ENCODE measurements at places on chromosomes 5 and 9.

GRCh38 chr5:42676362-42676761 lies 80.3 kb upstream of the CCDC152 start:
- no peak for DNase-seq

GRCh38 chr9:77750981-77751340 lies 102.8 kb upstream of the GNA14 start:
- DNase-seq = no peak

DNA sequence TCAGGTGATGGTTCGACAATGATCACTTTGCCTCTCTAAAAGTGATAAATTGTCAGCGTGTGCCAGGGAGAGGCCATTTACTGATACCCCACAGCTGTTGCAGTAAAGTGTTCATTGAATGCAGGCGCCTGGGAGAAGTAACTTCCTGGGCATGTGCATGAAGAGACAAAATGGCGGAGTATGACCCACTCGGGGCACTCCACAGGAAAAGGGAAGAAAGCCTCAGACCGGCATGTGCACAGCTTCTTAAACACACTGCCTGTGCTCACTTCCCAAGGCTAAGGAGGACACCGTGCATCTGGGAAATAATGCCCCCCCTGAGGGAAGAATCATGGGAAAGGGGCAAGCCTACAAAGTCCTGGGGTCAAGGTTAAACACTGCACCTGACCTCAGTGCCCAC lies 329.5 kb downstream of the ICE1 start:
- no peak for DNase-seq

DNA sequence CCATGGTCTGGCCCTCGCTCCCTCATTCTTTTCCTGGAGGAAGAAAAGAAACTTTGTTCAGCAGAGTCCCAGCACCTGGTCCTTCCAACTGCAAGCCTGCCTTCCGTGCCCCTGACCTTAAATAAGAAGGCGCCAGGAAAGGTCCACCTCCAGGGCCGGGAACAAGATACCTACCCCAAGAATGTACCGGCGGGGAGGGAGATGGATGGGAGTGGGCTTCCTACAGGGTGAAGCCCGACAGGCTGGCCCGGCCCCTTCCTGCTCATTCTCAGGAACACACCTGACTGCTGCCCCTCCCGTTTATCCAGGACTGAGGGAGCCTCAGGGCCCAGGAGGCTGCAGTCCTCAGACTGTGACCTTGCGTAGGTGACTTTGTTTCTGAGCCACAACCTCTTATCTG lies 27.3 kb upstream of the GFPT2 start:
- no peak for DNase-seq

DNA sequence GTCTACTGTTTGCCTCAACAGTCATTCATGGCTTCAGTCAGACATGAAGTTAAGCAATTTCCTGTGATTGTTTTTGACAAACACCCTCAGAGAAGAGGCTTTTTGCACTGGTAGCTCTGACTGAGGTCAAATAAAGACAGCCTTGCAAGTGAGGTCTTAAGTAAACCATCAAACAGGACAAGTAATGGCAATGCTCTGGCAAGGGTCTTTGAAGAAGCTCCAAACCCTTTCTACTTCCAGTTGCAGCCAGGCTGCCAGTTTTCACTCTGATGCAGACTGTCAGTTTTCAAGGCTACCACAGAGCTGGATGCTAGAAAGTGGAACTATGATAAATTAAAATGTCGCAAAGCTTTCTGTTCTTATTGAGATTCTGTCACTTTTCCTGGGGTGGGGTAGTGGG lies 421.5 kb upstream of the PTGER4 start:
- DNase-seq = peak; percentile 8

- DNase-seq = no peak
Measured at GRCh38 chr5:1463326-1464095, 18.3 kb upstream of the SLC6A3 start.

GRCh38 chr5:56247592-56247991 lies 14.5 kb upstream of the ANKRD55 start:
- DNase-seq = no peak

GRCh38 chr5:96084874-96085506 lies 123.3 kb upstream of the ELL2 start:
- DNase-seq = no peak

GRCh38 chr5:148486456-148486855 lies 102.7 kb downstream of the FBXO38 start:
- no peak for DNase-seq

DNA sequence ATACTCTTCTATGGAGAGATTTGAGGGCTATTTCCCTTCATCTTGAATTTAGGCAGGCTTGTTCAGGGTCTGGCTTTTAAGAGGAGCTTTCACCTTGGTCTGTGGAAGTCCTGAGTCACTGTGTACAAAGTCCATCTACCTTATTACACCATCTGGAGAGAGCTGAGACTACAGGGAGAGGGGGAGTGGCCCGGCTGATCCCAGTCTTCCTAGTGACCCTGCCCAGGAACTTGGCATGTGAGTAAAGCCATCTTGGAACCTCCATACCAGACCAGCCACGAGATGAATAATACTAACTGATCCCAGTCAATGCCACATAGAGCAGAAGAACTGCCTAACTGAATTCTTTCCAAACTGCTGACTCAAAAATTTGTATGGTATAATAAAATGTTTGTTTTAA lies 8.4 kb upstream of the IL6ST start:
- DNase-seq = no peak

DNA sequence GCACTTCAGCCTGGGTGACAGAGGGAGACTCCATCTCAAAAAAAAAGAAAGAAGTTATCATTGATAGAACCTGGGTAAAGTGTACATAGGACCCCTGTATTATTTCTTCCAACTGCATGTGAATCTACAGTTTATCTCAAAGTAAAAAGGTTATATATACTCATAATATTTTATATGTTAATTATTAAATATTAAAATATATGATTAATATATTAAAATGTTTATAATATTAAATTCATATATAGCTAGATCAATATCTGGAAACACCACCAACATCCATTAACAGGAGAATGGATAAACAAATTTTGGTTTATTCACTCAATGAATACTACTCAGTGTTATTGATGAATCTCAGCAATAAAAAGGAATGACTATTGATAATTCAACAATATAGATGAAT lies 19.7 kb downstream of the C5orf15 start:
- DNase-seq = no peak

GRCh38 chr9:121350993-121351561 lies 19.0 kb downstream of the STOM start:
- DNase-seq = no peak

GRCh38 chr5:77847814-77848290 lies 71.7 kb upstream of the TBCA start:
- DNase-seq = peak; percentile 78

GRCh38 chr5:152623951-152624350 lies 218.9 kb upstream of the NMUR2 start:
- DNase-seq = no peak

GRCh38 chr9:92444841-92445240 lies 20.6 kb upstream of the OMD start:
- DNase-seq = no peak

- DNase-seq = no peak
Measured at GRCh38 chr5:27437594-27438200, 399.3 kb upstream of the CDH9 start.

- peak; percentile 48 for DNase-seq
Measured at GRCh38 chr9:1048811-1049210, 1.3 kb upstream of the DMRT2 start.

- DNase-seq = no peak
Measured at GRCh38 chr9:450057-450456, 235.4 kb downstream of the DOCK8 start.

- no peak for DNase-seq
Measured at GRCh38 chr9:91103931-91104330, 257.8 kb downstream of the AUH start.

DNA sequence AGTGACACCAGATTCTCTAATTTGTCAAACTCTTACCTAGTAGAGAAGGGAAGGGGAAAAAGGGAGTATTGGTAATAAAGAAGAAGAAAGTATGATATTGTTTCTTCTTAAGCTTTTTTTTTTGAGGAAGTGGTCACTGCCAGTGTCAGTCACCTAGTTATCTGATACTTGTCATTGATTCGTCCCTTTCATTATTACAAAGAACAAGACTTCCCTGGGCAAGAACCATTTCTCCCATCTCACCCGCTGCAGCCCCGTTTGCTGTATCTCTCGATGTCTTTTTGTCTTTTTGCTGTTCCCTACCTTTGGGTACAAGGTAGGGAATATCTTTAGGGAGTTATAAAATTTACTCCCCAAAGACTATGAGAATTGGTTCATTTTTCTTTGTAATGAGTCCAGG lies 249.0 kb downstream of the ARHGAP26 start:
- no peak for DNase-seq

DNA sequence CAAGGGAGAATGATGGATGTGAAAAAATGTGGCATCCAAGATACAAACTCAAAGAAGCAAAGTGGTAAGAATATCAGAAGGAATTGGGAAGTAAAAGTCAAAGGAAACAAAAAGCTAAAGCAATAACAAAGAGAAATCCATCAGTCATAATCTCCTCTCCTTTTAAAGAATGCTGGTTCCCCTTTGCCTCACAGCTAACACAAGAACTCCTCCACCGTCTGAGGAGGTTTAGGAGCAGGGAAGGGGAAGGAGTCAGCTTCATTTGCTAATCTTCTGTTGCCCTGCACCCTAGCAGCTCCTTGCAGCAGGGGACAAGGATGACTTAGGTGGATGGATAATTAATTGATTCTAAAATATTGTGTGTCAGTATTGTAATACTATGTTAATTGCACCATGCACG lies 16.4 kb downstream of the CD274 start:
- no peak for DNase-seq

- no peak for DNase-seq
Measured at GRCh38 chr9:6921315-6921714, 163.5 kb downstream of the KDM4C start.

- DNase-seq = no peak
Measured at GRCh38 chr5:151570058-151570457, 21.1 kb downstream of the FAT2 start.

- peak; percentile 82 for DNase-seq
Measured at GRCh38 chr9:130118841-130119518, 53.2 kb upstream of the NCS1 start.

DNA sequence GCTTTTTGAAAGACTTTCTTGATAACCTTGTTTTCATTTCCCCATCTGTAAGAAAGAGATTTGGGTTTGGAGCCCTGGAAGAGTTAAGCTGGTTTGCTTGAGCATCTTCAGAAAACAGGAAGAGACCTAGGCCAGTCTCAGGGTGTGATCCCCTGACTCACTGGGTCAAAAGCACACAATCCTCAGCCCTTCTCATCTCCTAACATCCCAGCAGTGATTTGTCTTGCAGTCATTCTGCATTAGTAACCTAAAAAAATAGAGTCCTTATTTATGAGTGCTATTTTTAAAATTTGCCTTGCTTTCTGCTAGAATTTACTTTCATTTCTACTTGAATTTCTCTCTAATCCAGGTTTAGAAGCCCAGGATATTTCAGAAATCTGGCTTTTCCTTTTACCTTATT lies 16.4 kb upstream of the ARSB start:
- no peak for DNase-seq

DNA sequence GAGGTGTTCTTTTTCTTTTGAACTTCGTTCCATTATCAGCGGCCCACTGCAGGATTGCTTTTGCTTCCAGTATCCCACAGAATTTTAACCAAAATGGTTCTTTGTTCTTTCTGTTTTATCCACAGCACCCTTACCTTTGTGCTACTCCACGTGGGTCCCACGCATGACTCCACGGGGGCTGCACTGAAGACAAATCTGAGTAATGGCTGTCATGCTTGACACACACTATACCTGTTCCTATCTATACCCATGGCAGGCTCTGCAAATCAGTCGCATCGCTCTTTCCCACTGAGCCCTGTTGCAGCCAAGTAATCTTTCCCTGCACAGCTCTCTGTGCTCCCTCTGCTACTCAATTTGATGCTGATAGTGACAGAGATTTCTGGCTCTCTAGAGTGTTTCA lies 69.7 kb downstream of the NSG2 start:
- DNase-seq = no peak

DNA sequence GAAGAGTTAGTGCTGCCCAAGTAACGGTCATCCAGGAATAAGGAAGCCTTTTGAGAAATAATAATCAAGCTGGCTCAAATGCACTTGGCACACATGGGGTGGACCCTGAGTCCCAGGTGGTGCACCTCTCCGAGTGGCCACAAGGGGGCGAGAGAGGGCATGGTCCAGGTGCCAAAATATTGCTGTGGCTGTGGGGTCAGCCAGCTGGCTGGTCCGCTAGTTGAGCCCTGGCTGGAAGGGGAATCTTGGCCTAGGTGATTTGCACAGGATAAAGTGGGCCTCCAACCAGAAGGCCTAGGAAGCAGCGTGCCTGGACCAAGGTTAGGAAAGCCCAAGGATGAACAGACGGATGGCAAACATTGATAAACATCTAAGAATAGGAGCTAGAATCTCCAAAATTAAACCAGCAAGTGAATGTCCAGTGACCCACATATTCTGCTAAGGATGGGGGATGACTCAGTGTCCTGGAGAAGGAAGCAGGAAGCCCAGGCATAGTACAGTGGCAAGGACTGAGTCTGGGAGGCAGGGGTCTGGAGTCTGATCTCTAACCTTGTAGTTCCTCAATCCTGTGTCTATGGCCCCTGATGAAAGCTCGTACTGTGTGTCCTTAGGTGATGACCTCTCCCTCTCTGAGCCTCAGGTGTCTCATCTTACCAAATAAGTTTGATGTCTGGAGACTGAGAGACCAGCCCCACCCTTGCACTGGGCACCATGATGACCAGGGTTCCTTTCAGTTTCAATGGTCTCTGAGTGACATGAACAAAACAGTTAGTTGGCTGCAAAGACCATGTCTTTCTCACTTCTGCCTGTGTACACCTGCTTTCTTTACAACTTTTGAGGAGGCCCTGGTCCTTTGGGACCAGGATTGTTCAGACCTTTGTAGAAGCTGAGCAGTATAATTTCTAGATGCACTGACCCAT lies 19.2 kb upstream of the SHB start:
- DNase-seq = peak; percentile 56

DNA sequence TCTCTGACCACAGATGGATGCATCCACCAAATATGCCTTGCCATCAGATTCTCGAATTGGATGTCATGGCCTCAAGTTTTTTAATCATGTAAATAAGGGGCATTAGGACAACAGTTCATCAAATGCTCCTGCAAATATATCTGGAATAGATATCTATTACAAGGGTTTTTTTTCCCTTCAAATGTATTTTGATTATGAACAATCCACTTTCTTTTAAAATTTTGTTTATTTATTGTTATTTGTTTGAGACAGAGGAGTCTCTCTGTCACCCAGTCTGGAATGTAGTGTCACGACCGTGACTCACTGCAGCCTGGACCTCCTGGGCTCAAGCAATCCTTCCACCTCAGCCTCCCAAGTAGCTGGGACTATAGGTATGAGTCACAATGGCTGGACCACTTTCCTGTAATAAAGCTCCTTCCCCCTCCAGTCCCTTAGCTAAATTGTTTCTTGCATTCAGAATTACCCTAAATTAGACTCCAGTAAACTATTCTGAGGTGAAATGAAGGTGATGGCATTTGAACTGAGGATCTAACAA lies 1412.1 kb downstream of the EFNA5 start:
- peak; percentile 51 for DNase-seq

GRCh38 chr9:106874652-106875051 lies 11.7 kb downstream of the ZNF462 start:
- no peak for DNase-seq
